ENCODE measurements at places on chromosomes 1 and 21.

- no peak for DNase-seq
Observed at GRCh38 chr1:5850503-5850902, 141.7 kb downstream of the NPHP4 start.

- DNase-seq = no peak
Observed at GRCh38 chr21:36541721-36542139, 61.8 kb upstream of the CLDN14 start.

- DNase-seq = no peak
Observed at GRCh38 chr1:162488219-162488618, 9.4 kb upstream of the UHMK1 start.

- DNase-seq = no peak
Observed at GRCh38 chr1:218492874-218493273, 147.7 kb downstream of the TGFB2 start.

GRCh38 chr1:160459687-160460086, 59.3 kb downstream of the VANGL2 start:
- no peak for DNase-seq

DNA sequence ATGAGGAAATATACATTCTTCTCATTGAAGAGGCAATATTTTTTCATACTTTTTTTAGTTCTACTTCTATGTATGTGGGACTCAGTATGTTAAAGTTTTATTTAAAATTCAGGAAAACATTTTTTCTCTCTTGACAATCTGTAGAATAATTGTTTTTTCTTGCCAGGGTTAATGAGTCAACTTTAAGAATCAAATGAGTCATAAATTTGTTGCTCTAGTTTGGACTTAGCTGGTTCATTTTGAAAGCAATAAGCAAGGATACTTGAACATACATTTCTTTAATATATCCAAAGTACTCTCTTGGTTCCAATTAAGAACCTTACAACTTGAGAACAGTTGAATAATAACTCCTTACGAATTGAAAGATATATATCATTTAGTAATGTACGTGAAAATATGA, 1145.3 kb upstream of the B3GALT2 start:
- no peak for DNase-seq

DNA sequence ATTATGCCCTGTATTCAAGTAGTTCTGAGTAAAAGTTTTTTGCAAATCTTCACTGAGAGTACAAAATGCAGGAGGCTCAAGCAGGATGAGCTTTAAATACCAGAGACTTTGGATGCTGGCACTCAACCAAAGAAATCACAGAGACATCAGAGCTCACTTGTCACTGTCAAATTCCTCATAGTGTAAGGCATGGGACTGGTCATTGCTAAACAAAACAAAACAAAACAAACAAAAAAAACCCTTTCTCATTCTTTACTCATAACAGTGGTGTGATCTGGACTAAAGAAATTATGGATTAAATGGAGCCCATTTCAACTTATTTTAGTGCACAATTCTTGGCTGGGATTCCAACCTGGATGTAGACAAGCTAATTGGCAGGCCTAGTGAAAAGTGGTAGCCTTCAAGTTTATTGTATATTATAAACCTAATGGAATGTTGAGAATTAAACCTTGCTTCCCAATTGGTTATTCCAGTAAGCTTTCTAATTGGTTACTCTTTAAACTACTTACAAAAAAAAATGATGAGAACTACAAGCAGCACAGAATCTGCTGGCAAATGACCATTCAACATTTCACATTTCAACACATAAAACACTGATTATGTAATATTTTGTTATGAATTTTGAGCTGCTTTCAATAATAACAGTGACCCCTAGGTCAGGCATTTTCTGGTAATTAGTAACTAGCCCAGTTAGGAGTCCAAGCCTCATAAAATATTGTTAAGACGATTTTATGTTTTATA, 30.6 kb upstream of the NEK7 start:
- DNase-seq = no peak

- no peak for DNase-seq
Observed at GRCh38 chr1:33928251-33928650, 64.4 kb downstream of the HMGB4 start.

DNA sequence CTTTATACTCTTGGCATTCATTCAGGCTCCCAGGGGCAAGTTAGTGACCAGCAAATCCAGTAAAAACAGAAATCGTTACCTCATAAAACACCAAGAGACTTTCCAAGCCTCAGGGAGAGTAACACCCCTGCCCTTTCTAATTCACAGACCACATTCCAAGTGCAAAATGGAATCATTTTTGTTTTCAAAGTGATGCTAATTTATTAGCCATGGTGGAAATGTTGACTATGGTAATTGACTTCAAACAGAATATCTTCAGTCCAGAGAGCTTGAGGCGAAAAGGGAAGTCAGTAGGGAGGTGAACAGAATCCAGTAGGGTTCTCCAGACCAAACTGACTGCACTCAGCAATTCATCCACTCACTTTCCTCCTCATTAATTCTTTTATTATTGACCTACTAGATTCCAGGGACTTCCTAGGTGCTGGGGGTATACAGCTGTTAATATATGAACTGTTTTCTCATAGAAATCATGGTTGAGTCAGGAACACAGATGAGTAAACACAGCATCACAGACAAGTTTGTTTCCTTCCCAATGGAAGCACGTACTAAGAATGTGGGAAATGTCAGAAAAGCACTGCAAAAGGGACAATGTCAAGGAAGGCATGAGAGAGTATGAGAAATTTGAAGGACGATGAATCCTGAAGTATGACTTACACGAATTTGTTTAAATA, 388.5 kb upstream of the C1orf87 start:
- DNase-seq = no peak

GRCh38 chr1:32466761-32467160, 1.9 kb downstream of the ZBTB8B start:
- no peak for DNase-seq

DNA sequence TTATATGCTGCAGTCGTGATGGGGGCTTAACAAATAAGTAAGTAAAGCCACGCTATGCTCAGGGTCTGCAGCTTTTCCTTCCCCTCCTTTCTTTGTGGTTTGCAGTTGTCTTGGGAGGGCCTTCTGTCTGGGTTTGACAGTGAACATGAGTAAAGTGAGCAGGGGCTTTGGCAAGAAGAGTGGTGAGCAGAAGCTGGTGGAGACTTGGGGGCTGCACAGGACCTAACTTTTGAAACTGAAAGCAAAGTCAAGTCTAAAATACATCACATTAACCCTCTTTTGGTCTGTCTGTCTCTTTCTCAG, 368.6 kb upstream of the VAMP3 start:
- no peak for DNase-seq

DNA sequence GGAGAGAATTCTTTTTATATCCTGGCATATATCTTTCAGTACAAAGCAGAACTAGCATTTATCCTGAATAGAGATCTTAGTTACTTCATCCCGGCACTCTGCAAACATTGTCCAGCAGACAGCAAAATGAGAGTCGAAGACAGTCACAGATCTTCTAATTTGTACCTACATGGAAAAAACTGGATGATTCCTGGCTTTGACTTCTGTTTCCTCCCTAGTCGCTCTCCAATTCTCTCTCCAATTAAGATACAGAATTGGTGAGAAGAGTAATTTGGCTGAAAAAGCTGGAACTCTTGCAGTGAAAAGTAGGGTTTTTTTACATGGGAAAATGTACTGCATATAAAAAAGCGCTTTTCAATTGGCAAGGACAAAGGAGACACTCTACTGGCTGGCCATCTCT, 151.1 kb upstream of the C8B start:
- DNase-seq = no peak

All from B cell (primary cell).